GM04504 (cell line): ENCODE measurements at places on chromosomes 2 and 18.
A peak's percentile ranks its signal among the peaks of the same experiment; 100 is the strongest.

GRCh38 chr18:60506682-60507081 lies 134.1 kb upstream of the MC4R start:
- peak; percentile 35 for DNase-seq

DNA sequence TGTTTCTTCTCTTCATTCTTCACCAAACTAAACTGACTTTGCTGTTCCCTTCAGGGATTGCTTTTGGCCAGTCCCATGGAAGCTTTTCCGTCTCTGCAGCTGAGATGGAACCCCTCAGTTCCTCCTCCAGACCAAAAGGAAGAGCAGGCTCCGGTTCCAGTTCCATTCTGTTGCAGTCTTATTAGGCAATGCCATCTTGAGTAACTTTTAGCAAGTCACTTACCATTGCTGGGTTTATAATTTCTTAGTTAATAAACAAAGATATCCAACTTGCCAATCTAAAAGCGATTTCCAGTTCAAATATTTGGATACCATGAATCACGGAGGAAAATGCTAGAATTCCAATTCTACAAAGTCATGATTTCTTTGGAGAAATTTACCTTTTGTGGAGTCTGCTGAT lies 214.3 kb upstream of the LYPD1 start:
- no peak for DNase-seq

GRCh38 chr2:36267194-36267593 lies 88.4 kb upstream of the CRIM1 start:
- no peak for DNase-seq

DNA sequence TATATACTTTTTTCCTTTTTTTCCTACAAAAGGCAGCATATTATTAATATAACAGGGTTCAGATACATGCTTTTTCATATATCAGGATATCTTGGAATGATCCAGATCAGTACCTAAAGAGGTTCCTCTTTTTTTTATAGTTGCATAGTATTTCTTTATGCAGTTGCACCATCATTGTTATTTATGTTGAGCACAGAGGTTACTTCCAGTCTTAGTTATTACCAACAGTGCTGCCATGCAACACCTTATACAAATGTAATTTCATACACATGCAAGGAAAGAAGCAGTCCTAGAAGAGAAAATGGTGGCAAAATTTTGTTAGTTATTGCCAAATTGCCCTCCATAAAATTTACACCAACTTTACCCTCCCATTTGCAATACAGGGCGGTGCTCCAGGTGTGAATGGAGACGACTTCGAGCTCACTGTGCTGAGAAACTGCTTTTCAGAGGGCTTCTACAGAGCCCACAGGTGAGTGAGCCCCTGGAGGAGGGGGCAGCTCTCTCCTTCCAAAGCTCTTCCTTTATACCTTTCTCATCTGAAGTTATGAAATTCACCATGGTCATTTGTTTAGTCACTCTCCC lies 30.0 kb upstream of the KCMF1 start:
- DNase-seq: no peak

GRCh38 chr2:120675460-120676130 lies 60.1 kb upstream of the GLI2 start:
- DNase-seq: no peak

DNA sequence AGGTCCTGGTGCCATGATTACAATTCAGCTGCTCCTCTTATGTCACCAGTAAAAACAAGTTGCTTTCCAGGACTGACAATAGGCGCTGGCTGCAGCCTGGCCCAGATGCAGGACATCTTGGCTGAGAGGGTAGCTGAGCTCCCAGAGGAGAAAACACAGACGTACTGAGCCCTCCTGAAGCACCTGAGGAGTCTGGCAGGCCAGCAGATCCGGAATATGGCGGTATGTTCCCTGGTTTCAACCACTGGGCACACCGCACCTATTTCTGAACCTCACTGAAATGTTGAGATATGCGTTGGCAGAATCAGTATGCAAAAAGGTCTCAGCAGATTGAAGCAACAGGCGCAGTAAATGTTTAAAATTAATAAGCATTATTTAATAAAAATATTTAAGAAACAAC lies 73.1 kb upstream of the BZW1 start:
- DNase-seq: no peak

- DNase-seq: peak; percentile 64
Measured at GRCh38 chr2:18440141-18440661, 120.3 kb downstream of the RDH14 start.

DNA sequence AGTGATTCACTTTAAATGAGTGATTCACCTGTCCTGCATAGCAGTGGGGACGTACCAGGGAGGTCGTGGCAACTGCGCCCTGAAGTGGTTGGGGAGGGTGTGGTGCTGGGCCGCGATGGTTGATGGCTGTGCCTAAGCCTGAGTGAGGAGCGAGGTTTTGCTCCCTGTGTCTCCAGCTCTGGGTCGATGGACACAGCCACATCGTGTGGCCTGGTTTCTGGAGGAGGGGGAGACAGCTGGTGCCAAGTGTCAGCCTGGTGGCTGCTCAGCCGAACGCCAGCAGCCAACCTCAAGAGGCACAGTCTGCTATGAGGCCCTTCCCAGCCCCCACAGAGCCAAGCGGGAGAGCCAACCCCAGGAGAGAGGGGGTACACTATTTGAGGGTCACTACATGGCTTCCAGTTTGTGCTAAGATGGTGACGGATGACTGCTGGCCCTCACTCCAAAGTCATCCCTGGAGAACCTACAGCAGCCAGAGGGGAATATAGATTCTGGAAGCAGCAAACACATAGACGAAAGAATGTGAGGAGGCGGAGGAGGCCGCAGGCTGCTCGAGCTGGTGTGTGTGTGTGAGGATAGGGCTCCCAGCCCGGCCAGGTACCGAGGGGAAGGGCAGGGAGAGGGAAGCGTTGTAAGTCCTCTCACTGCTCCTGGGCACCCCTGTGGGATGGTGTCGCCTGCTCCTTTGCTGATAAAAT lies 58.6 kb upstream of the OTOF start:
- no peak for DNase-seq

DNA sequence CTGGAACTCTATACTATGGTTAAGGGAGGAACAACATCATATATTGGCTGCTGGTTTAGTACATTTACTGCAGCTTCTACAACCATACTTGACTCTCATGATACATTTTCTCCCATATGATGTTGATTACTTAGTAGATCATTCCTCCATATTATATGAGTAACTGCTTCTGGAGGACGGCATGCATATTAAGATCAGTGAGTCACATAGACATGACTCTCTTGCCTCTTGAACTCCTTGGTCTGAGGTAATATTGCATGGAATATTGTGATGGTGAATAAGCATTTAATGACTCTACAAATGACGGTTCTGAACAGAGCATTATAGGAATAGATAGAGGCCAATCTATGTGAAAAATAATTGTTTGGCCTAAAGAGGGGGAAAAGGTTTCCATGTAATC lies 418.8 kb upstream of the SPHKAP start:
- DNase-seq: peak; percentile 81

- no peak for DNase-seq
Measured at GRCh38 chr2:20178666-20179465, 46.1 kb downstream of the SDC1 start.

DNA sequence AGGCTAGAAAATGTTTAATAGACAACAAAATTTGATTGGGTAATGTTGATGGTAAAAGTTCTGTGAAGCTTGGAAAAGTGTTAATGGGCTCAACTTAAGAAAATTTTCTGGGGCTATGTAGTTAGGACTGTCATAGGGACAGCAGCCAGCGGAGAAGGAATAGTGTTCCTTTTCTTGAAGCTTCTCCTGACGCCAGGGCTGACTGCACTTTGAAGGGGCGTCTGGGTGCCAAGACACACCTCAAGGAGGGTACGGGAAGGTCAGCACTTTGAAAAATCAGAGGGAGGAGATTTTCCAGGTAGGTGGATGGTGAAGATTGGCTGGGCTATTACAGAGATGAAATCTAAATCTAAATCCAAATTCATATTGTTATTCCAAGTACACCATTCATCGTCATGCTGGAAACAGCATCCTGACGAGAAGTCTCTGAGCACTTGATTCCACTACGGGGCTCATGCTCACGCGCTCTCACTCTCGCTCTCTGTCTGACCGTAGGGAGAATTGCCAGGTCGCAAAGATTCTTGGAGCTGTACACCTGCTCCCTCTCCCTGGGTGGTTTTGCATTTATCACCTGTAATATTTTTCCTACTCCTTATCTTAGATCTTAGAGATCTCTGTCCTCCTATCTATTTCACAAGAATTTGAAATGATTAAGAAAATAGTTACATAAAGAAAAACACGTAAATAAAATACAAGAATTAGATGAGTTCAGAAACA lies 91.0 kb downstream of the ITGB1BP1 start:
- DNase-seq: no peak

- DNase-seq: peak; percentile 38
Measured at GRCh38 chr2:237434866-237435311, 20.9 kb upstream of the COL6A3 start.

- no peak for DNase-seq
Measured at GRCh38 chr2:120053891-120054290, 41.0 kb downstream of the EPB41L5 start.

DNA sequence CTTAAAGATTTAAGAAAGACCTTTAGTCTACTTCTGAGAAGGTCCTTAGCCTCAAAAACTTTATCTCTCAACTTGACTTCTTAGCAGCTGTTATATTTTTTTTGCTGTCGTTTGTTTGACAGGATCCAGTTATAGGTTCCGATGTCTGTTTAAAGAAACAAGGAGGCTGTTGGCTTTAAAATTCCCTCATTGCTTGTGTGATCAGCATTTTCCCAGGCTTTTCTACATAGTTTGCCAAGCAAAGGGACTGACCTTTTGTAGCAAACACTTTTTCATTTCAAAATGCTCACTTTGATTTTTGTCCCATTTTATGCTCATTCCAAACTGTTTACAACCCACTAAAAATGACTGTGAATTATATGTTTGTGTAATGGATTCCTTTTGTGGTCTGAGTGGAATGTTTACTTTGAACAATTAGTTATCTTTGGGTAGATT lies 394.9 kb downstream of the ARHGAP15 start:
- peak; percentile 69 for DNase-seq

DNA sequence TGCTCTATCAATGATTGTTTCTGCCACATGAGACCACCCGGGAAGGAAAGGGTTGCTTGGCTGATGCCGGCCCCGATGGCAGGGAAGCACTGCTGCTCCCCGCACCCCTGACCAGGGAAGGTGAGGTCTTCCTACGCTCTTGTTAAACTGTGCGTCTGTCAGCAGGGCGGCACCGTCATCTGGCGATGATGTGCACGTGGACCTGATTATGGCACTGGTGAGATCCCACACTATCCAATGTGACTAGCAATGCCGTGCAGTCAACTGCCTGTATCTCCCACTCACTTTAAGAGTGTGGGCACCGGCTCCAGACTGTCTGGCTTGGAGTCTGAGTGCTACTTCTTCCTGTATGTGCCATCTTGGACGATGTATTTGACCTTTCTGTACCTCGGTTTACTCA lies 209.2 kb downstream of the MYT1L start:
- DNase-seq: no peak

DNA sequence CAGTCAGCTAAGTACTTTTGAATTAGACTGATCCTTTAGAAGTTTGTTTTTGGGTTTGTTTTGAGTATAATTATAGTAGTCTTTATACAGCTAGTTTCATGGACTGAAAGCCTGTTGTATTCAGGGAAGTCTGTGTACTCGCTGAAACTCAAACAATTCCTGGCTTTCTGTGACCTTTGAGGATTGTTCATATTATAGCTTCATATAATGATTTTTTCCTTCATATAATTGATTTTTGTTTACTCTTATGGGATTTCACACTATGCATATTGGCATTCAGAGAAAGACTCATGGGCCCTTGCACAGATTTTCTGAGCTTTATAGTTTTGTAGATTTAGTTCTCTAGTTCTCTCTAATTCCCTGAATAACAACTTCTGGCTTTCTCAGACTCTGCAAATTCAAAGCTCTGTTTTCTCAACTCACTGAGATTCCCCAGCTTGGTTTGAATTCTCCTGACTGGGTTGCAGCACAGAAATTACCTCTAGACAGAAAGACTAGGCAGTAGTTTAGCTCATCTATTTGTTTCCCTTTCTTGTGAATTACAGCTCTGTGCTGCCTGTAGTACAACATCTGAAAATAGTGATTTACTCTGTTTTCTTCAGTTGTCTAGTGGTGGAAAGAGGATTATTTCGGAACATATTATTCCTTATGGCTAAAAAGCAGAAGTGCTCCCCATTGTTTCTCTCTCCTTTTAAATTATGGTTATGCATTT lies 495.9 kb upstream of the CNTNAP5 start:
- DNase-seq: no peak

DNA sequence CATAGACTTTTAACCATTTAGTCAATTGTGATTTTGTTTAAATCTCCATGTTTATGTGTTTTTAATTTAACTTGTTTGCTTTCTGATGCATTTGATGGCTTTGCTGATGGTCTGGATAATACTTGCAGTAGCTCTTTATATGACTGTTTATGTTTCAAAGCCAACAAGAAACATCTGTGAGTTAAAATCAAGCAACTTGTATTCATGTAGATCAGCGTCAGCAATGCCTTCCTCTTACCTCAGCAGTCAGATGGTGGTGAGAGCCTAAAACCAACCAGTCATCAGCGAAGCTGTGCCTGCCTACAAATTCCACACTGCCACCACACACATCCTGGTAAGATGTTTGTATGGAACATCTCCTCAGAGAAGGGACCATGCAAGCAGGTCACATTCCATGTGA lies 231.9 kb downstream of the PTGR3 start:
- no peak for DNase-seq

DNA sequence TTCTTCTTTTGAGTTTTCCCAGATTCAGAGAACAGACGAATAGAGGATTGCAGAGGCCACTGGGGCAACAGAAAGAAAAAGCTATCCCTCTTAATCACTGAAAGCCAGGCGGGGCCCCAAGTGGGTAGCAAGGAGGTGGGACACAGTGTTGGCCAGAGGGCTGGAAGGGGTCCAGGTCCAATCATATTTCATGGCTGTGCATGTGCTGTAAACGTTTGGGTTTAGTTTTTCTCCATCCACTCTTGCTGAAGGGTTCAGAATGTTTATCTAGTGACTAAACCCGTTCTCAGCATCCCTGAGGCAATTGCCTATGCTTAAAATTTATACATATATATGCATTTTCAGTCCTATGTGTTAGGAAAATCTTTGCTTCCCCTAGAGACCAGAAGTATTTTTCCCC lies 99.4 kb upstream of the EPHA4 start:
- DNase-seq: no peak

DNA sequence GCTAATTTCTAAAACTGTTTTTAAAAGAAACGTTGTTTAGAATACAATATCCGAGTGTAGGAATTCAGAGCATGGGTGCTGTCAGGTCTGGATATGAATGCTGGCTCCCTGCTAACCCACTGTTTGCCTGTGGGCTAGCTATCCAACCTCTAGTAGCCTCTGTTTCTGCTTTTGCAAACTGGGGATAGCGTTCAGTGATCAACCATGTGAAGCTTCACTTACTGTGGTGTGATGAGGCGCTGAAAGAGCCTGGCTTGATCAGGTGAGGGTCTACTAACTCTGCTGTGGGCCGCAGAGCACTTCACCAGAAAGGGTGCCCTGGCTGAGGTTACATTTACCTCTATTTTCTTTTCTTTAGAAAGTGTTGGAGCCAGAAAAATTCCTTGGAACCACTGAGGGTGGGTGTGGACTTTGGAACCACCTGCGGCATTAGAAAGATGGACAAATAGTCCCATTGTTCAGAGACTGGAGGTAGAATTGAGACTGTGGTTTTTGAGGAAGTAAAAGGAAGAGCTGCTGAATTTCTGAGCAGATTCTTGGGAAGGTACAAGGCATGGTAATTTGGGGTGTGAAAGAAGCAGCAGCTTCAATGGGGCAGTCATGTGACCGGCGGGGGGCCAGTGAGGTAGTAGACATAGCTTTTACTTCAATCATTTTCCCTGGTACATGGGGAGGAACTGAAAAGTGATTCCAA lies 96.3 kb upstream of the CD302 start:
- no peak for DNase-seq
